NCI-H1092 (cell line): ENCODE measurements at places on chromosomes 13 and 19.

- DNase-seq = no peak
Observed at GRCh38 chr19:20357921-20358320, 190.9 kb downstream of the ZNF486 start.

DNA sequence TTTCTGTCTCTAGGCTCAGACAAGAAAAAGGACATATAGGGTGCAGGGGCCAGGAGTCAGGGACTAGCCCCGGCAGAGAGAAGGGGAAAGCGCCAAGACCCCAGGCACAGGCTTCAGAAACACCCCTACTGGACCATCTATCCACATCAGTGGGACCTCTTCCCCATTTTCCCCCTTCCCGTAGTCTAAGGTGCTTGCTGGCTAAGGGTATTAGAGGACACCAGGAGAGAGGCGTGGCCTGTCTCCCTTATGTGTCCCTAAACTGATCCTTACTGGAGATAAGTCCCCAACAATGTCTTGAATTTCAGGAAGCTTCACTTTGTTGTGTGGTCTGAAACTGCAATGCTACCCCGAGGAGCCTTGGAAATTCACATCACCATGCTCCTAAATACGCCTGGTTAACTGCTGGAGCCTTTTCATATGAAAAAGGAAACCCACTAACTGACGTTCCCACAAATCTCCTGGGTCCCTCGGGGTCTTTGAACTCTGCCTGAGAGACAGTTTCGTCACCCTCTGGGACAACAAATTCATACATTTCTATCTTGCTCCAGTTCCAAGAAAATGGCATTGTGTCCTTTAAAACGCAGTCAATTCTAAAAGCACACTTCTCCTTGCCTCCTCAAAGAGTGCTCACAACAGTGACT lies 197.7 kb downstream of the COL4A1 start:
- DNase-seq = no peak

DNA sequence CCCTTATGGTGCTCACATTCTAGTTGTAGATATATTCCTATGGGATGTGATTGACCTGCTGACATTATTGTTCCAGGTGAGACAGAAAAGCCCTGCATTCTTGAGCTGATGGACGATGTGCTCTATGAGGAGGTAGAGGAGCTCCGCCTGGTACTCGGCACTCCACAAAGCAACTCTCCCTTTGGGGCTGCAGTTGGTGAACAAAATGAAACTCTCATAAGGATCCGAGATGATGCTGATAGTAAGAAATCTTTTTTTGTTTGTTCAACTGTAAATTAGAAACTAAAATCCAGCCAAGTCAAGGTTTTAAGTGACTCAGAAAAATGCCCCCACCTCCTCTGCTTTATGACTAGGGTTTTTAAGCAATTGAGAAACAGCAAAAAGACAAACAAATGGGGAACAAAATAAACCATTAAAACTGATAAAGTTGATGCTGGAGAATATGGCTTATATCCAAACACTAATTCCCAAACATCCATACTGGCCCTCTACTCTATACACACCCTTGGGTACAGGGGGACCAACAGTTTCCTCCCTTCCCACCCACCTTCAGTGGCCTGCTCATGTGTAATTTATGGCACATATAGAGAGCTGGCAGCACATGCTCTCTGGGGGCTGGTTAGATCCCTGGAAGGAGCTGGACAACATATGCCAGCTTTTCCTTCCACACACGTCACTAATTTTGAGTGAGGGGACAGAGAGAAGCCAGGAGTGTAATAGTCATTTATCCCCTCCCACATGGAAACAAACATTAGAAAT lies 139.6 kb downstream of the STOML3 start:
- no peak for DNase-seq

DNA sequence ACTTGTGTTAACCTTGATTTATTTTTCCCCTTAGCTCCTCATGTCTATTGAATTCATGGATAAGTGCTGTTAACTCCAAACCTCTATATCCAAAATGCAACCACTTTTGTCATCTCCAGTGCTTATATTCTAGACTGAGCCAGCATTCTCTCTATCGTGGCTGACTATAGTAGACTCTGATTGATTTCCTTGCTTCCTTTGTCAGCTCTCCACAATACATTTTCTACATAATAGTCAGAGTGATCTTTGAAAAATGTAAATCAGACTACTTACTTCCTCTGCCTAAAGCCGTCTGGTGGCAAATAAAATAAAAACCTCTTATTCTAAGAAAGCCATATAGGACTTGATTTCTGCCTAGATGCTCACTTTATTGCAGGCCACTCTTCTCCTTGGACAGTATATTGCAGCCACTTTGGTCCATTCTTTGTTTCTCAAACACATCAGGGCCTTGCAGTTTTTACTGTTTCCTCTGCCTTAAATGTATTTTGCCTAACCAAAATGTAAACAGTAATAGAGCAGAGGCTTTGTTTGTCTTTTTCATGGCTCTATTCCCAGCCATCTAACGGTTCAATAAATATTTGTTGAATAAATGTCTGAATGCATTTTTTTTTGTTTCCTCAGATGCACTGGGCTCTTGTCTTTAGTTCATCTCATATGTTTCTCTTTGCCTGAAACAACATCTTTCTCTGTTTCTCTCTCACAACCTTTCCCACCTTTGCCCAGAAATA lies 243.6 kb upstream of the CSNK1A1L start:
- DNase-seq = peak; percentile 29

- no peak for DNase-seq
Observed at GRCh38 chr19:56748378-56748777, 76.8 kb upstream of the ZNF835 start.

DNA sequence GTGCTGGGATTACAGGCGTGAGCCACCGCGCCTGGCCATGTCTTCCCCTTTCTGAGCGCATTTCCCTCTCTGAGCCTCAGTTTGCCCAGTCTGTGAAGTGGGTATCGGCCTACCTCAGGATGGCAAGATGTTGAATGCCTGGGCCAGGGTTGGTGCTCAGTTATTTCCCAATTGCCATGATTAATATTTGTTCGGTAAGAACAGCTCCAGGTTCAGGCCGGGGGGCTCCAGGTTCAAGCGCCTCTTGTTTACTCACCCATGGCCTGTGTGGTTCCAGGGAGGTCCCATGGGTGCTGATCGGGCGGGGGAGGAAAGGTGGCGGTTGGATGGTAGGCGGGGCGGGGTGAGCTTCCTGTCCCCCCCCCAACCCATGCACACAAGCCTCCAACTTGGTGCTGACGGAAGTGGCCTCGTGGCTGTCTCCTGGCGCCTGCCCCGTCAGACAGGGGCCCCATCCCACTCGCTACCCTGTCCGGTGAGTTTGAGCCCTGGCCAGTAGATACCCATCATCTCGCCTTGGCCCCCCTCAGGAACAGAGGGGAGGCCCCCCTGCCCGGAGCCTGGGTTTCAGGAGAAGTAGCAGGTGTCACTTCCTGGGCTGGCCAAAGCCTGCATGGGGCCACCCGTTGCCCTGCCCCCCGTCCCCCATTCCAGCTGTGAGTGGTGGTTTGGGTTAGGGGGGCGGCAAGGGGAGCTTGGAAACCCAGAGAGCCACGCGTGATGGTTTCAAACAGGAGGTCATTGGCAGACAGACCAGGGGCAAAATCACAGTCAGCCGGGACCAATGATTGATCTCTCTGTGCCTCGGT lies at the start of gene FCHO1:
FCHO1 (plus strand) TSS at position 375 of the 809 bp plus-strand sequence. CDS start 3,688 bp downstream, outside the sequence.
- DNase-seq = no peak

DNA sequence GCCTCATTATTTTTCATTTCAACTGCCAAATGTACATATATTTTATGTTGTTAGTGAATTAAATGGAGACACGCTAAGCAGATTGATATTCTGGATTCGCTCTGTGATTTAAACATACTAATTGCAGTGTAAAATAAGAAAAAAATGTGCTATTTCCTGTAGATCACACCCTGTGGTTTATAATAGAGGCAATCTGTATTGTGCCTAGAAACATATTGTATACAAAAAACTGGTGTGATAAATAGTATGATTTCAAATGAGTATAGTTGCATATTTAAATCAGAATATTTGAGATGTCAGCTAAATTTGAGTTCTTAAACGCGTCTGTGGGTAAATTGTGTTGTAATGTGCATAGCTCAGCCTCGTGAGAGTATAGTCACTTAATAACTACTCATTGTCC lies 643.9 kb downstream of the TBC1D4 start:
- no peak for DNase-seq

- DNase-seq = no peak
Observed at GRCh38 chr19:4929186-4929585, 19.9 kb downstream of the UHRF1 start.

- no peak for DNase-seq
Observed at GRCh38 chr19:11261971-11262839, at the start of gene DOCK6. TSS of gene DOCK6 (minus strand) at chr19:11262524. CDS start at chr19:11262440, 84 bp downstream.

GRCh38 chr19:31594701-31595100 lies 245.5 kb upstream of the TSHZ3 start:
- no peak for DNase-seq

DNA sequence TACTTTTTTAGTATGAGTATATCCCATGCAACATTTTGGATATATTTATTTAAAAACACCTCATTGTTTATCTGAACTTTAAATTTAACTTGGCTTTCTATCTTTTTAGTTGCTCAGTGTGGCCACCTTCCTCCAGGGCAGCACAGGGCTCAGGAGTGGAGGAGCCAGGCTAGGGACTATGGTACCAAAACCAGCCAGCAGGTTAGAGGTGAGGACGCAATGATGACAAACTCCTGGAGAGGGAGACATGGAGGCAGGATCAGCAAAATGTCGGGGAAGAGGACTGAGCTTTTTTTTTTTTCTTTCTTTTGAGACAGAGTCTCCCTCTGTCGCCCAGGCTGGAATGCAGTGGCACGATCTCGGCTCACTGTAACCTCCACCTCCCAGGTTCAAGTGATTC lies 29.6 kb upstream of the CALM3 start:
- DNase-seq = no peak

GRCh38 chr13:40552895-40553294 lies 113.5 kb downstream of the FOXO1 start:
- DNase-seq = no peak

- no peak for DNase-seq
Observed at GRCh38 chr13:76516013-76516412, 370.2 kb downstream of the KCTD12 start.

DNA sequence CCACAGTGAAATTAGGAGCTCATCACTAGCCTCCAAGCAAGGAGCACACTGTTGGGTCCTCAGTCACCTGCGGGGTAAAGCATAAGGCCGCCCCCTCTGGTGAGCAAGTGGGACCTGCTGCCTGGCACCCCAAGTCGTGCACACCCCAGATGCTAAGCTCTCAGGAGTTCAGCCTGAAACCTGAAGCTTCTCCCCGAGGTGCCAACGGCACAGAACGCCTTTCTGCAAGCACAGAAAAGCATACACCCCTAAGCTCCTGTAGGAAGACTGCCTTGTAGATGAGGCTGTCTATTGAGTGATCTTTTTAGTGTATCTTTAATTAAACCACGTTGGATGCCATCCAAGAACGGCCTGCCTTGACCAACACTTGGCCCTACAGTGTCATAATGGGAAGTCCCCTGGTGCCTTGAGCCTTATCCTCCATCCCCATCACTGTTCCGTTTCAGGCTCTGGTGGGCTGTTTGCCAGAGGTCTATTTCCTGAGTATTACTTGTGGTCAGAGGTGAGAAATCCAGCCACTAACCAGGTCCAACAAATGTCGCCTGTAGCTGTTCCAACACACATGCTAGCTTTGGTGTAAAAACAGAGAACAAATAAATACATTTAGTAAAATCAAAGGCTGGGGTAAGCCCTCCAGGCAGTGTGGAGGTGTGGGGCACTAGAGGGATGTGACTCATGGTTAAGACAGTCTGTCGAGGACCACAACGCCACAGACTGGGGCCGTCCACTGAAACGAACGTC lies 44.8 kb downstream of the C13orf42 start:
- DNase-seq = no peak
